Fibroblast of skin of right quadriceps (primary cell): ENCODE measurements at places on chromosomes 13 and 19.

DNA sequence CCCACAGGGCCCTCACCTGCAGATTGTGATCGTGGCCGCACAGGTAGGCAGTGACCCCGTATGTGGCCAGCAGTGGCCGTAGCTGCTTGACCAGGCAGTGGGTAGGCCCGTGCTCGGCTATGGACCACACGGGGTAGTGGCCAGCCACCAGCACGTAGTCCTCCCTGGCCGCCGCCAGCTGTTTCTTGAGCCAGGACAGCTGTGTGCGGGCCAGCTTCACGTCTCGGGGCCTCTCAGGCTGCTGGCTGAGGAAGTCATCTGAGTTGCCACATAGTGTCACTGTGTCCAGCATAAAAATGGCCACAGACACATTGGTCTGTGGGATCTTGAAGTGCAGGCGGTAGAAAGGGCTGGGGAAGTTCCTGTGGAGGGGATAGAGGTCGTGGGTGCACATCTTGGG is 1.2 kb downstream of the ACP5 start:
- DNase-seq: no peak

- DNase-seq: no peak
Measured at GRCh38 chr19:2288818-2289713, 7.1 kb upstream of the PEAK3 start.

DNA sequence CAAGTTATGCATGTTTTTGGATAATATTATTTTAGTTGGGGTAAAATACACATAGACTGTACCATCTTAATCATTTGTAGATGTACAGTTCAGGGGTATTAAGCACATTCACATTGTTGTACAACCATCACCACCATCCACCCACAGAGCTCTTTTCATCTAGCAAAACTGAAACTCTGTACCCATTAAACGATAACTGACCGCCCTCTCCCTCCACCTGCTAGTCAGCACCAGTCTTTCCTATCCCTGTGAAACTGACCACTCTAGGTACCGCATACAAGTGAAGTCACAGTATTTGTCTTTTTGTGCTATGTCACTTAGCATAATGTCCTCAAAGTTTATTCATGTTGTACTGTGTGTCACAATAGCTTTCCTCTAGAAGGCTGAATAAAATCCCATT is 60.2 kb upstream of the GTF2F2 start:
- DNase-seq: no peak

DNA sequence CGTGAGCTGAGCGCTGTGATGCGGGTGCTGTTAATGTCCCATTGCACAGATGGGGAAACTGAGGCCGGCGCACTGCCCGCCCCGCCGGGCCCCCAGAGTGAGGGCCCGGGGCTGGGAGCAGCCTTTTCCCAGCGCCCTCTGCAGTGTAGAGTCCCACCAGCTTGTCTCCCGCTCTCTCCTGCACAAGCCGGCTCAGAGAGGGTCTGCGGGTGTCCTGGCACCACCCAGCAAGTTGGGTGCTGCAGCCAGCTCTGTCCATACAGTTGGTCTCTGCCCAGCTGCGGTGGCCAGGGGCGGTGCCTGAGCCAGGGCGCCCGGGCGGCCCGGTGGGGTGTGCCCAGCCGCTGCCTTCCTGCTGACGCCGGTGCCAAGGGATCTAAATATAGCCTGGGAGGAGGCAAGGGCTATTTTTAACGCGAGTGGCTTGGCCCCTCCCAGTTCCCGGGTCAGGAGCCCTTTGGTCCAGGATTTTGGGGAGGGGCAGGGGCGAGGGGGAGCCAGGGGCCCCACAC is 19.3 kb downstream of the GADD45B start:
- peak; percentile 52 for DNase-seq

DNA sequence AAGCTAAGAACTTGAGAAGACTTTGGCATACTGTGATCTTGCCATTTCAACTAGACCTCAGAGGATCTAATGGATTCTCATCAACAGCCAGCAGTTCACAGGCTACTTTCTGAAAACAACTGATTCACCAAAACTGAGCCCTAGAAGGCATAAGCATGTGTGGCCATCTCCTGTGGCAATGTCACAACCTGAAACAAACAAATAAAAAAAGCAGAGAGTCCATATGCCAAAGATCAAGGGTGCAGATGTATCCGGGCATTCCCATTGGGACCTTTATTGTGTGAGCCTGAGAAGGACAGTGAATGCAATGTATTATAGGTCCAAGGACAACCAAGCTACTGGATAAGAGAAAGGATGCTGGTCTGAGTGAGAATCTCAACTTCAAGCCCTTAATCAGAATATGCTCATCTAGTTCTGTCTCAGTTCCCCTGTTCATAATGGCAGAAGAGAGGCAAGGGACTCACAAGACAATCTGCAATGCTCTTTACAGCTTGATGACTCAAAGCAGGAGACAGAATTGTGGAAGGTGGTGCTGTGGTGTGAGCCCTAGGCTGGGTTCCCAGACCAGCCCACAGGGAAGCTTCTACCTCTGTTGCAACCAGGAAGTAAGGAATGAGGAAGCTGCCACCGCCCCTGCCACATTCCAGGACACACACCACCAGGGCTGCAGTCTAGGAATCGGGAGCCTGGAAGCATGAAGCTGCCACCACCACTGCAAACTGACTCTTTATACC is 133.7 kb downstream of the RAP2A start:
- peak; percentile 46 for DNase-seq

DNA sequence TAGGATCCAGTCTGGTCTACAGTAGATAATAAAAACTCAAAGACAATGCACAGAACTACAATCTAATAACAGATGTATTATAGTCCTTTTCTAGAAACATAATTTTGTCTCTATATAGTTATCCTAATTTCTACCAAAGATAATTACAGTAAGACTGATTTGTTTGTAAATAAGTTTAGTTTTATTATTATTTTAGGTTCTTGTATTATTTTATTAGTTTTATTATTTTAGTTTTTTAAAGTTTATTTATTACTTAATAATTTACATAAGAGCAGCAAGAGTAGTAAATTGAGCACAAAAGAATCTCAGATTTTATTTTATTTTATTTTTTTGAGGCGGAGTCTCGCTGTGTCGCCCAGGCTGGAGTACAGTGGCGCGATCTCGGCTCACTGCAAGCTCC is 22.3 kb upstream of the ZNF227 start:
- no peak for DNase-seq

DNA sequence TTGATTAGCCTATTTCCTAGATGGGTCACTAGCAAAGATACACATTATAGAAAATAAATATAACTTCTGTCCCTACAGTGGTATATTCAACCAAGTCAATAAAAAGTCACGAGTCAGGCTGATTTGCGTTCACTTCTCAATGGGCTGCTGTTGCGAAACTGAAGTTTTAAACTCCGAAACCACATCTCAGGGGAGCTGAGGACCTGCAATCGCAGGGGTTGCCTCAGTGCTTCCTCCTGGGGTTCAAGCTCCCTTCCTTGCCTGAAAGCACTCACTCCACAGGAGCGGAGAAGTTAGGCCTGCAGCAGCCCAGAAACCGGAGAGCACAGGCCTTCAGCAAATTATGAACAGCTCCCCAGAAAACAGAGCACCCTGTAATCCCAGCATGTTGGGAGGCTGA is 39.6 kb downstream of the RAB20 start:
- peak; percentile 21 for DNase-seq

DNA sequence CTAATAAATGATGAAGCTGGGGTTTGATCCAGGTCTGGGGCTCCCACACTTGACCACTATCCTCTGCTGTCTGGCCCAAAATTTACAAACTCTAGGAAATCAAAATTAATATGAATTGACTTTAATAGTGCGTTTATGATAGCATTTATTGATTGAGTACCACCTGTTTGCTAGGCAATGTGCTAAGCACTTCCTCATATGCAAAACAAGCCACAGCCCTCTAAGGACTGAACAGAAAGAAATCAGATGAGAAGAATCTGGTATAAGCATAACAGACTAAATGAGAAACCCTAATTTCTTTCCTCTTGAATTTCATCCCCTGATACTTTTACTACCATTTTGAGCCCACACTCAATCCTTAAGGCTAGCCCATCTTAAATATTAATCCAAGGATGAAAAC is 6.6 kb upstream of the MLNR start:
- DNase-seq: no peak

DNA sequence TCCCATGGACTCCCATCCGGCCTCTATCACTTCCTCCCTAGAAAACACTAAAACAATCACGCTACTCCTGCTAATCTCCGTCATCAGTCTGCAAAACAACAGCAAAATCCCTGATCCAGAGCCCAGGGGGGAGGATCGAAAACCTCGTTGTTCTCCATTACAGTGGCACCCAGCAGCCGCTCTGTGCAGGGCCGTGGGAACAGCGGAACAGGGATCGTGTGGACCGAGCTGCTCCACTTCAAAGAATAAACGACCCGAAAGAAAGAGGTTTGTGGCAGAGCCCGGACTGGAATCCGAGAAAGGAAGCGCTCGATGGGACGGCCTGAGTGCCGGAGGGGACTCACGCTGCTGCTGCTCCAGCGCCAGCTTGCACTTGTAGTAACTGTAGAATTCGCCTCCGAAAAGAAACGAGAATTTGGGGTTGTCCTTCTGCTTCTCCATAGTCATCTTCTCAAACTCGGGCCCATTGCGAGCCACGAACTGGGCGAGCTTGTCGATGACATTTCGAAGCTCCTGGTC is 652 bp downstream of the CHERP start:
- no peak for DNase-seq

GRCh38 chr19:42324655-42325307 is 654 bp upstream of the MEGF8 start:
- DNase-seq: no peak

- no peak for DNase-seq
Measured at GRCh38 chr19:49458567-49458903, 5.5 kb downstream of the ALDH16A1 start.

DNA sequence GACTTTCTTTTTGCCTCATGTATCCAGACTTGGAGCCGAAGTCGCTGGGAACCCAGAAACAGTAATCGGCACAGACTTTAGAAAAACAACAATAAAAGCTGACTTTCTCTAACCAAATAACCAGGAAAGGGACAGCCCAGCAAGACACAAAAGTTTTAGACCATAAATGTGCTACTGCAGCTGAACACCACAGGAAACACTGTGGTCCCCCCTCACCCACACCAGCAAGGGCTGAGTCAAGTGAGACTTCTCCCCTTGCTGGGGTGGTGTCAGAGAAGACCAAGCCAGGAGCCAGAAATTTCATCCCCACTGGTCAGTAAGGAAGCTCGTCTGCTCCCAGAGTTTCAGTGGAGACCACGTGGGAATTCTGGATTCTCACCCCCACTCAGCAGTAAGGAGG is 70.6 kb downstream of the ESD start:
- no peak for DNase-seq

GRCh38 chr19:54521022-54521859 is 18.6 kb downstream of the LAIR2 start:
- DNase-seq: no peak

- DNase-seq: no peak
Measured at GRCh38 chr19:17544418-17544817, 11.0 kb upstream of the COLGALT1 start.

- peak; percentile 73 for DNase-seq
Measured at GRCh38 chr13:113816946-113817859, 46.7 kb downstream of the GAS6 start.

DNA sequence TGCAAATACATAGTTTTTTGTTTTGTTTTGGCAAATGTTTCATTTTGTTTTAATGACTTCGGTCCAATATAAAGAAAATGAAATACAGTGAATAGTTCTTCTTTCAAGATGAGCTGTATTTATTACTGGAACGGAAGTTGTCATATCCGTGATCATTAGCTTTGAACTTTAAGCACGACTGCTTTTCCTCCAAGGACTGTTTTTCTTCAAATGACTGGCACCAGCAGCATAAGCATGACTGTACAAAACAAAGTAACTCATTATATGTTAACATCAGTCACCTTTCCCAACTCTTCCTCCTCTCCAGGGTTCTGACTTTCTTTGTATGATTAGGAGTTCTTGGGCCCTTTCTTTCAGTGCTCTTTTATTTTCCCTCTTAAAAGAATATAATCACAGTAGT is 20.5 kb downstream of the EDNRB start:
- DNase-seq: no peak
